ENCODE measurements at places on chromosomes 1 and 21.

DNA sequence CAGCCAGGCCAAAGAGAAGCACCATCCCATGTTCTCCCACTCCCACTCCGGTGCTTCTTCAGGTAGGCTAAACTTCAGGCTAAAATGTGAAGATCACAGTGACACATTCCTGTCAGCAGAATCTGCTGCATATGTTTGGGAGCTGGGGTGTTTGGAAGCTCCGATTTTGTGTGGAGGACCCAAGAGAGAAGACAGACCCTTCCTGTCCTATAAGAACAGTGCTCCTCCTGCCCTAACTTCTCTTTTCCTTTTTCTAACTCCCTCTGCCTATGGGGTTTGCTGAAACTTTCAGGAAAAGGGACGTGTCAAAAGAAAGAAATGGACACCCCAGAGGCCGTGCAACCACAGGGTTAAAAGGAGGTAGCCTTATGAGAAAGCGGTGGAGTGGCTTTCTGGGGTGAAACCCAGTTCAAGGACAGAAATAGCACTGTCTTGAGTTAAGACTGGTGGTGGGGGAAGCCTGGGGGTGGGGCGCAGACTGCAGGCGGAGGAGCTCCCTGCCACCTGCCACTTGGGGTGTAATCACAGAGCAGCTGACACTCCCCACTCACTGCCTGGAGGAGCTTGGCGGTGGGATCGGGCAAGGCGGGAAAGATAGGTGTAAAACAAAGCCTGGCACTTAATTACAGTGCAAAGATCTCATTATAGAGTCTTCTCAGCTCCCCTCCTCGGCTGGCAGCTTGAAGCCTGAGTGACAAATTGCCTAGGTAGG lies 645 bp upstream of the TLR5 start:
- DNase-seq, result peak; percentile 21

GRCh38 chr1:206467915-206468314 lies 2.4 kb upstream of the IKBKE start:
- DNase-seq, result no peak

DNA sequence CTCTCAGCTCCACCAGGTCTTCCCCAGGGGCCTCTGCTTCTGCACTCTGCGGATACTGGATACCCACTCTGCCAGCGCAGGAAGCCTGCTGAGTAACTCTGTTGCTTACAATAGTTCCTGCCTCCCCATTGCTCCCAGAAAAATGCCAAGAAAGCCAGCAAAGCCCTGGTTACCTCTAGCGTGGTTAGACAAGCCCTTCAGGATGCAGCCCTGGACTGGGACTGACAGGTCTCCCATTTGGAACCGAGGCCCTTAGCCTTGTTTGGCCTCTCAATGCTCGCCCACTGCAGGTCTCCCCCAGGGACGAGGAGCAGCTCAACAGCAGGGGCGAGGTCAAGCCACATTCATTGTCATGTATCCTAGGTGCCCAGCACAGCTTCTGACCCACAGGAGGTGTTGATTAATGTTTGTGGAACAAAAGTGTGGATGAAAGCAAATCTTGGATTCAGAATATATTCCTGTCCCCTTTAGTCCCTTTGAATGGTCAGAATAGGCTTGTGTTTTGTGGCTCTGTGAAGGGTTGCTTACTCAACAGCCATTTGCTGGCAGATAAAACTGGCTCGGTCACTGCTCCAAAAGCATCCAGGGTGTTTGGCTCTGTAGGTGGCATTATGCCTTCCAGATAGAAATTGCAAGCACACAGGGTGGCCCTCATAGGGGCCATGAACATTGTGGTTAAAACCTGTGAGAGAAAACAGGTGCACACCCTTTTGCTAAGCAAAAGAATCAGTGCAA lies 58.9 kb downstream of the C1orf198 start:
- no peak for DNase-seq

GRCh38 chr1:218424502-218424901 lies 79.4 kb downstream of the TGFB2 start:
- DNase-seq, result no peak

DNA sequence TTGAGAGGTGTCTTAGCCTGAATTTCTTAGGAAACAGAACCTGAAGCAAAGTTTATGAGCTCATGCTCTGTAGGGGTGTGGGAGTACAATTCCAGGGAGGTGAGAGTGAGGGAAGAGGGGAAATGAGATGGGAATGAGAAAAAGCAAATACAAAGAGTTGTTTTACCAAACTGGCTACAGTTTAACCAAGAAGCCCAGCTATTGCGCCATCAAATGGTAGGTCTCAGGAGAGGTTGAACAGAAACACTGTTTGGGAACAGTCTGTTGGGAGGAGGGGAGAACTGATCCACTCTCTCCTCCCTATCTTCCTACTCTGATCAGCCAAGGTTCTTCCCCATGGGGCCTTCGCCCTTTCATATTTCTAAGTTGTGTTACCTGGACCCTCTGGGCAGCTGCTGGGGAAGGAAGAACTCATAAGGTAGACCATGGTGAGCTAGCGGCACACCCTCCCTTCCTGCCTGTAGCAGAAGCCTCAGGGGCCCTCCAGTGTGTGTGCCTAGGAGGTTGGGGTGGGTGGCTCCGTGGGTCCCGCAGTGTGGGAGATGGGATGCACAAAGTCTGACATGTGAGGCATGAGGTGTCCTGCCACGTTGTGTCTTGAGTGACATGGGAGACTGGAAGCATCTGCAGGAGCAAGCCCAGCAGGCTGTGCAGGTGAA lies 120.5 kb downstream of the UCK2 start:
- no peak for DNase-seq

- DNase-seq, result no peak
Measured at GRCh38 chr1:5972198-5972520, 20.1 kb downstream of the NPHP4 start.

DNA sequence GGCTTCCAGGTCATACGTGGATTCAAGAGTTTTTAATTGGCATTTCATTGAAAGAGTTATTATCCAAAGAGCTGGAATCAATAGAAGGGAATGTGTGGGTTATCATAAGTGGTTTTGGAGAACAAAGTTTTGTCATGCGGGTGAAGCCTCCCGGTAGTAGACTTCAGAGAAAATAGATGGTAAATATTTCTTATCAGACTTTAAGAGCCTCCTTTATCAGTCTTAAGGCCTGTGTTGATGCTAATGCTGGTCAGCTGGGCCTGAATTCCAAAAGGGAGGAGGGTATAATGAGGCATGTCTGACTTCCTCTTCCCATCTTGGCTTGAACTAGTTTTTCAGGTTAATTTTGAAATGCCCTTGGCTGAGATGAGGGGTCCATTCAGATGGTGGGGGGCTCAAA lies 89.7 kb downstream of the ITSN1 start:
- DNase-seq, result no peak

DNA sequence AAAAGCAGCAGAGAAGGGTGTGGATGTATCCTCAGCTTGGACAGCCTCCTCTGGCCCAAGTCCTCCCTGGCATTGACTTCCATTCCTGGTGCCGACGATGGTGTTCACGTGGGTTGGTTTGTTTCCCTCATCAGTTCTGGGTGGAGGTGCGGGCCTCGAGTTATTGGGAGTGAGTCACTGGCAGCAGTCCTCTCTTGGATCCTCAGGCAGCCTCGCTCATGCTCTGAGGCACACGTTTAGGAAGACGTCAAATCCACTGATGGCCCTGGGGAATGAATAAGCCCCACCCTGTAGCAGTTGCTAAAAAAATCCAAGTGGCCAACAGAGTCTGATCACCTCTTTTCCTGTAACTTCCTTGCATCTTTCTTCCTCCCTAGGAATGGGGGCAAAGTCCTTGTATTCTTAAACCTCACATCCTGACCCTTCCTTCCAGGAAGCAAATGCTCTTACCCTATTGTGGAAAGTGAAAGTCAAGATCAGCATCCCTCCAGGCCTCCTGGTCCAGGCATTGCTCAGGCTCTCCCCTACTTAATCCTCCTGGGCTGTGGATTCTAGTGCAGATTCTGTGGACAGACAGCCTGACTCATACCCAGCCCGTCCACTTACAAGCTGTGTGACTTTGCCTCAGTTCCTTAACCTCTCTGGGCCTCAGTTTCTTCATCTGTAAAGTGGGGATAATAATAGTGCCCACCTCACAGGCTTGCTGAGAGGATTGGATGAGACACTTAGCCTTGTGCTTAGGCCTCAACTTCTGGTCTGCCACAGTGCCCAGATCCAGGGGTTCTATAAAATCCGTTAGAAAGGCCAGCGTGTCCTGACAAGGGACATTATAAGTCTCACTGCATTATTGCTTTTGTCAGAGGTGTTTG lies 111.1 kb downstream of the TLR5 start:
- peak; percentile 34 for DNase-seq

DNA sequence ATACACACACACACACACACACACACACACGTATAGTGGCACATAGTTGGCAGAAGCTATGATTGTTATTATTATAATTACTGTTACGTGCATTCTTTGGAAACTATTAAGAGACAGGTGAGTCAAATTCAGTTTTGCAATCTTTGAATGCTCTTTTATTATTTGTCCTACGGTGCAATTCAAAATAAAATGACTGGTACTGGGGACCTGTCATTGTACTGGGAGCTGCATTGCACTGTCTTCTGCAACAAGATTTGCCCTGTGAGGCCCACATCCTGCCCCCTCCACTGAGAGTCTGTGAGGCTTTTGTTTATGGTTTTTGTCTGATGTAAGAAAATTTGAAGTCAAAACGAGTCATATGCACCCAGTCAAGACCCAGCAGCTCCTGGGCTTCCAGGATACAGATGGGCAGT lies 1.9 kb downstream of the LY9 start:
- no peak for DNase-seq

DNA sequence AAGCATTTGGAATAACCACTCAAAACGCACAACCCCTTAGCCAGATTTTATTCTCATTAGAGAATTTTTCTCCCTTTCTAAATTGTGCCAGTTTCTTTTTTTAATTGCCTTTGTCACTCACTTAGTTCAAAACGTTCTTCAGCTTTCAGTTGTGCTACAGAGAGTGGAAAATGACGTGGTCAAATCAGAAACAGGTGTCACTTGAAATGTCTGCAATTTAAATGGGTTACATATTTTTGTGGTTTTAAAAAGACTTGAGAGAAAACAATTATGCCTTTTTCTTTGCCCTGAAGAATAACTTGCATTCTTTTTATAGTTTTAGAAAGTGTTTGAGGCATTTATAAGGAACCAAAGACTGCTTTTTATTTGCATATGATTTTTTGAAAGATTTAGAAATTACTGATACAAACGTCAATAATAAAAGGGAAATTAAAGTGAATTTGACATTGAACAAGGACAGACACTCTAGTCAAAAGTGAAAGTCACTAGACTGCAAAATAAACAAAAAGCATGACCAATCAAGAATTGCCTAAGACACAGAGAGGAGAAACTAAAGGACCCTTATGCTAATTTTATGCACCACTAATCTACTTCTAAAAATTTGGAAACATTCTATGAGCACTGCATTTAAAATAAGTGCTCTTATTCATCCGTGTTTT lies 191.0 kb downstream of the TPR start:
- no peak for DNase-seq

- DNase-seq, result no peak
Measured at GRCh38 chr1:85638412-85638811, 57.9 kb downstream of the CCN1 start.

DNA sequence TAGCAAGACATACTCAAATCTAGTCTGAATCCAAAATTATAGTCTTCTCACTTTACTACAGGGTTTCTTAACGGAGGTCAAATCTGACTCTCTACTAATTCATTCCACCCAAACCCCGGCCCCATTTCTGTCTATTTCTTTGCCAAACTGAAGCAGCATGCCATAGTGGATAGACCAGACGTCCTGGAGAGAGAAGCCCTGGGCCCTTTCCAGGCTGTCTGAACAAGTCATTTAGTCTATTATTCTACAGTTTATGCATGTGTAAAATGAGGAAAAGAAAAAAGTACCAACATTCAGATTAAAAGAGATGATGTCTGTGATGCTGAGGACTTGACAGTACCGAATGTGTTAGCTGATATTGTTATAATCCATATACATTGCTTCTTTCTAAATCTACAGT lies 95.0 kb downstream of the GDAP2 start:
- no peak for DNase-seq

- DNase-seq, result no peak
Measured at GRCh38 chr1:3483801-3484444, 29.5 kb downstream of the ARHGEF16 start.

- no peak for DNase-seq
Measured at GRCh38 chr1:55369474-55369873, 154.3 kb upstream of the USP24 start.

DNA sequence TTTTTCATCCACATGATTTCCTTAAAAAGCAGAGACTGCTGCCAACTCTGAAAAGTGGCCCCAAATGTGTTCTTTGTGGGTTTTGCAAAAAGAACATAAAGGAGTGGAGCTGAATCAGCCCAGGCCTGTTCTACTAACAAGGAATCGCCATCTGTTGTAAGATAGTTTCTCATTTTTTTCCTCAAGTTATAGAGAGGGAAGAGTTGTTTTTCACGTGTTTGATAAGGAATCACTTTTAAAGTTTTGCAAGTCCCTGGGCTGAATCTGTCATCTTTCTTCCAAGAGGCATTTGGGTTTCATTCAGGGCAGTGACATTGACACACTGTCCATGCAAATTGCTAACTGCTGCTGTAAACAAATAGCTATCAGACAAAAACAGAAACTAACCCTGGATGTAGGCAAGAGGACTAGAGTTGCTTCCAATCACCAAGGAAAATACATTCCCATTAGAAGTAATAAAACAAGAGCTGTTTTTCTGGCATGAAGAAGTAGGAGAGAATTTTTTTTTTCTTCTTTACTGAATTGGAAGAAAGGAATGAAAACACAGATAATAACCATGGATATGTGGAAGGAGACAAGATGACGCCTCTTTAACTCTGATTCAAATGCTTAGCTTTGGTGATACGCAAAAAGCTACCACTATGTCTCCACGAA lies 58.8 kb upstream of the TBX15 start:
- DNase-seq, result no peak

GRCh38 chr1:156444407-156445001 lies 56.1 kb downstream of the MEF2D start:
- DNase-seq, result no peak
